ENCODE measurements at places on chromosomes 3 and 15. TPM values are rescaled to one million over a fixed set of nuclear protein-coding genes. Genes with fewer than 3 reads are reported as not detected.

- no peaks in the 10 kb centered on the region for H3K36me3 ChIP-seq
- no peak for DNase-seq
- H3K4me3 ChIP-seq, result no peak overlapping the region
- no peak overlapping the region for H3K27ac ChIP-seq
Observed at GRCh38 chr15:90322538-90322937, 29.5 kb upstream of the ZNF774 start.

- H3K36me3 ChIP-seq, result no peaks in the 10 kb centered on the region
- no peaks in the 10 kb centered on the region for H3K4me1 ChIP-seq
- H3K4me3 ChIP-seq, result no peak overlapping the region
Observed at GRCh38 chr15:29324746-29325145, 55.1 kb upstream of the NSMCE3 start.

- H3K4me1 ChIP-seq, result no peaks in the 10 kb centered on the region
- H3K27me3 ChIP-seq, result no peaks in the 10 kb centered on the region
- no peaks in the 10 kb centered on the region for H3K36me3 ChIP-seq
- no peak overlapping the region for H3K27ac ChIP-seq
Observed at GRCh38 chr15:99423186-99424130, 142.3 kb upstream of the MEF2A start.

- DNase-seq, result no peak
- no peaks in the 10 kb centered on the region for H3K4me1 ChIP-seq
- no peaks in the 10 kb centered on the region for H3K36me3 ChIP-seq
Observed at GRCh38 chr15:88326924-88327323, 70.4 kb upstream of the NTRK3 start.

The WNT5A gene
- polyA plus RNA-seq, result 0.18 TPM

DNA sequence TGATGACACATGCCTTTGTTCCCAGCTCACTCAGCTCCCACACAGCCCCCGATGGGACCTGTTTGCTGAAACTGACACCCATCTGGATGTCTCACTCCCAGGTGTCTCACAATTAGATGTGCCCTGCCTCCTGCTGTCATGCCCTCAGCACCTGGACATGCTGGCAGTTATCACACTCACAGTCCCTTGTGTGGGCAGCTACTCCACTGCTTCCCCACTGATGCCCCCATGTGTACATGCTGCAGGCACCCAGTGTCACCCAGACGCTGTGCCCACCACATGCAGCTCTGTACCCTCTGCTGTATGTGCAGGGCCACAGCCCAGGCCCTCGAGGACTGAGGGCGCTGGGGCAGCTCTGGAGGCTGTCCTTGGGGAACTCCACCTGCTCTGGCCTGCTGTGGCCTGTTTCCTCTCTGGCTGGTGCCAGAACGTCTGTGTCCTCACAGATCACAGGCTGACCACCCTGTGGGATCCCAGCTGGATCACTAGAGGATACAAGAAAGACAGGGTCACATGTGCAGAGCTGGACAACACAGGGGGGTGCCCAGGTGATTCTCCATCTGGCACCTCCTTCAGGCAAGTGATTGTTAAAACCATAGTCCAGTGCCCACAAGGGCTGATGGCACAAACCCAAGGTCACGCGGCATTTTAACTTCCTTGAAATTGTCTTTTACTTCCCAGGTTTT is 14.0 kb downstream of the C3orf22 start:
- no peaks in the 10 kb centered on the region for H3K36me3 ChIP-seq
- DNase-seq, result no peak
- H3K27me3 ChIP-seq, result no peaks in the 10 kb centered on the region
- H3K4me1 ChIP-seq, result no peaks in the 10 kb centered on the region
- H3K4me3 ChIP-seq, result no peak overlapping the region

GRCh38 chr3:186567072-186567921 is at the start of gene TBCCD1:
Gene TBCCD1 (minus strand): TSS chr3:186567339. CDS start chr3:186564329, 3,010 bp downstream.
- H3K36me3 ChIP-seq, result no peaks in the 10 kb centered on the region
- no peaks in the 10 kb centered on the region for H3K27me3 ChIP-seq
- H3K4me1 ChIP-seq, result peaks cover 34% of the 10 kb centered on the region

The HTR3E gene
- polyA plus RNA-seq, result not detected

The SHQ1 gene
- 4.3 TPM for polyA plus RNA-seq

DNA sequence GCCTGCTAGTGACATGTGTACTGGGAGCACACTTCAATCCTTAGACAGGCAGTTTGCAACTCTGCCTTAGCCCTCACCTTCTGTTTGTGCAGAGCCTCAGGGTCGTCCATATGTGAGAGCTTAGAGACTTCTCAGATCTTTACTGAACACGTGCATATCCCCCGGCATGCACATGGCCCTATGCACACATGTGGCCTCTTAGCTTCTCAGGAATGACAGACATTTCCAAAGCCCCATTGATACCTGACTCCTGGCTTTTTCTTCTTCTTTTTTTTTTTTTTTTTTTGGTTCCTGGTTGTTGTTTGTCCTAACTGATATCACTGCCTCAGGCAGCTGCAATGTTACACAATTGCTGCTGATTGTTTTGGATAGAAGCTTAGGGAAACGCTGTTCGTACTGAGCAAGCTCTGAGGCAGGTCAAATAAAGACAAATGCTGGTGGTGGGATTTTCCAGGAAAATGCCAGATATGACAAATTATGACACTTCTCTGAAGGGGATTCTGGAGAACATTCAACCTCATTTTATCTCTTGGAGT is 107.2 kb upstream of the RGMA start:
- H3K27me3 ChIP-seq, result no peaks in the 10 kb centered on the region
- no peak for DNase-seq
- H3K27ac ChIP-seq, result no peak overlapping the region
- H3K4me1 ChIP-seq, result no peaks in the 10 kb centered on the region
- no peak overlapping the region for H3K4me3 ChIP-seq

The KCNMB2 gene
- not detected for polyA plus RNA-seq

The KLHL40 gene
- not detected for polyA plus RNA-seq

The EPHA6 gene
- 0.05 TPM for polyA plus RNA-seq

DNA sequence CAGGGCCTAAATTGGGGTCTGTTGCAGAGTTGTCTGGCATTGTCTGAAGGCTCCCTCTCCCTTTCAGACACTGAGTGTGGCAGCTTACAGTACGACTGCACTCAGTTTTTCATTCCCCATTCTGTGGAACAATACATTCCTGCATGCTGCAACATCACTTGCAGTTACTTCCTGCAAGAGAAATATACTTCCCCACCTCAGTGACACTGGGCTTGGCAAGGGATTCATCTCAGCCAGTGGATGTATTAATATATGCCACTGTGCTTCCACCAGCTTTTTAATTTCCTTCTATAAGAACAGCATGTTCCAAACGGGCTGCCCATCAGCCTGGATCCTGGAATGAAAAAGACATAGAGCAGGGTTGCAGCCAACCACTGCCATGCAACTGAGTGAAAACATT is 23.1 kb downstream of the B3GALNT1 start:
- H3K27ac ChIP-seq, result no peak overlapping the region
- H3K36me3 ChIP-seq, result no peaks in the 10 kb centered on the region
- H3K4me3 ChIP-seq, result no peak overlapping the region
- H3K27me3 ChIP-seq, result no peaks in the 10 kb centered on the region
- DNase-seq, result no peak
- H3K4me1 ChIP-seq, result no peaks in the 10 kb centered on the region

DNA sequence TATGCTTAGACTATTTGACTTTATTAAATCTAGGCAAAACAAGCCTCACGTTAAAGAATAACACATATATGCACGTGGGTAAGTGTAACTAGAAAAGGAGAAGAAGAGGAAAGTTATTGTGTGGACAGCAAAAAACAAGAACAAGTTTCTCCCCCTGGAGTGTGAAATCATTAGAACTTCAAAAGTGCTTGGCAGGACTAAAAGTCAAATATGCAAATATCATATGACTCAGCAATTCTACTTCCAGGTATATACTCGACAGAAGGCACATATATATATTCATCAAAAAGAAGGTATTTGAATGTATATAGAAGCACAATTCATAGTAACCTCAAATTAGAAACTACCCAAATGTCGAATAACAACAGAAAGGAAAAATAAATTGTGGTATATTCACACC is 68.9 kb upstream of the STXBP5L start:
- H3K4me3 ChIP-seq, result no peak overlapping the region
- no peaks in the 10 kb centered on the region for H3K4me1 ChIP-seq
- no peak overlapping the region for H3K27ac ChIP-seq
- no peaks in the 10 kb centered on the region for H3K36me3 ChIP-seq
- no peak for DNase-seq

- no peaks in the 10 kb centered on the region for H3K36me3 ChIP-seq
- H3K27ac ChIP-seq, result no peak overlapping the region
- no peaks in the 10 kb centered on the region for H3K4me1 ChIP-seq
- DNase-seq, result no peak
- H3K4me3 ChIP-seq, result no peak overlapping the region
Observed at GRCh38 chr3:59631482-59631881, 581.7 kb upstream of the CFAP20DC start.

GRCh38 chr3:107325446-107325845 is 51.8 kb upstream of the CCDC54 start:
- DNase-seq, result no peak
- H3K4me3 ChIP-seq, result no peak overlapping the region
- no peaks in the 10 kb centered on the region for H3K36me3 ChIP-seq
- H3K27ac ChIP-seq, result no peak overlapping the region
- H3K4me1 ChIP-seq, result no peaks in the 10 kb centered on the region

The GP5 gene
- 0.03 TPM for polyA plus RNA-seq

DNA sequence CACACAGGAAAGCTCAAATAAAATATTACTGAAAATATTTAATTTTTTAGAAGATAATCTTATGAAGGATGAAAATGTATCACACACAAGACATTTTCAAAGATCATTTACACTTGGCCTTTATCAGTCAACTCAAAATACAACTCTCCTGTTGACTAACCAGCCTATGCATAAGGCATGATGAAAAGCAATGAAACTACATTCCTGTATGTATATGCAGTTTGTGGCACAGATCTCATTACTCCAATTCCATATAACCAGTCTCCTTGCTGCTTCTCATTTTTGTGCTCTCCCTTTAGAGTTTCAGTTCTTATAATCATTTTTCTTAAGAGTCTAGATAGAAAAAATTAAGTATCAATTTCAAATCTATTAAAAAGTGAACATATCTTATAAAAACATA is 25.8 kb downstream of the AQR start:
- no peak overlapping the region for H3K27ac ChIP-seq
- no peaks in the 10 kb centered on the region for H3K27me3 ChIP-seq
- no peaks in the 10 kb centered on the region for H3K4me1 ChIP-seq
- H3K36me3 ChIP-seq, result peaks cover 34% of the 10 kb centered on the region

DNA sequence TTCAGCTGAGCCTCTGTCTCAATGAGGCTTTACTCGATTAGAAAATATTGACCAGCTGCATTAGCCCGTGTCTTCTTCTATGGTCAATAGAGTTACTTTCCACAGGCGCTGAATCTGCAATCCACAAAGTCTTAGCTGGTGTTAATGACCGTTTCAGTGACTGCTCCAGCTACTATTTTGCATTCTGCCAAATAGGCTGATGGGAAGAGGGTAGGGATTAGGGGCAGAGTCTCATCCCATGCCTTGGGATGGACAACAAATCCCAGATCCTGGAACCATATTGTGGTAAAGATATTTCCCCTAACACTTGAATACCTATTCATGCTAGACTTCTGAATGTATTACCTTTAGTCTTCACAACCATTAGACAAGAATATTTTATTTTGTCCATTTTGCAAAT is 29.5 kb upstream of the MAGI1 start:
- H3K4me3 ChIP-seq, result no peak overlapping the region
- no peak overlapping the region for H3K27ac ChIP-seq
- H3K27me3 ChIP-seq, result no peaks in the 10 kb centered on the region
- no peaks in the 10 kb centered on the region for H3K36me3 ChIP-seq
- H3K4me1 ChIP-seq, result peaks cover 5% of the 10 kb centered on the region
- DNase-seq, result no peak

The MAPKAPK3 gene
- polyA plus RNA-seq, result 17.5 TPM

DNA sequence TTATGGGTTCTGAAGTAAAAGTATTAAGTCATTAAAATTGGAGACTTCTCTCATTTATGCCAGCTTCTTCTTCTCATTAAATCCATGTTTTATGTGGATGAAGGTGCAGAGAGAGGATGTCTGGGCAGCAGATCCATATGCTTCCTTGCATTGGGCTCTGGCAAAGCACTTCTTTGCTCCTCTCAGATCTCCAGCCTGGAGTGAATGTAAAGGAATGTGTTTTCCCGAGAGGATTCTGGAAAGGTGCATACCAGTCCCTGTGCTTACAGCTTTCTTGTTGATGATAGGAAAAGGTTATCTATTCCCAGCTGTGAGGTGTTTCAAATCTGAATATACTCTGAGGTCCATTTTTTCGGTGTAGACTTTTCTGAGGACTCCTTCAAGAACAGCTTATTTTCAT is 79.9 kb upstream of the PEX5L start:
- no peak for DNase-seq
- H3K4me3 ChIP-seq, result no peak overlapping the region
